Astrocyte (in vitro differentiated cells and primary cell): ENCODE measurements at places on chromosomes 6 and 20.

DNA sequence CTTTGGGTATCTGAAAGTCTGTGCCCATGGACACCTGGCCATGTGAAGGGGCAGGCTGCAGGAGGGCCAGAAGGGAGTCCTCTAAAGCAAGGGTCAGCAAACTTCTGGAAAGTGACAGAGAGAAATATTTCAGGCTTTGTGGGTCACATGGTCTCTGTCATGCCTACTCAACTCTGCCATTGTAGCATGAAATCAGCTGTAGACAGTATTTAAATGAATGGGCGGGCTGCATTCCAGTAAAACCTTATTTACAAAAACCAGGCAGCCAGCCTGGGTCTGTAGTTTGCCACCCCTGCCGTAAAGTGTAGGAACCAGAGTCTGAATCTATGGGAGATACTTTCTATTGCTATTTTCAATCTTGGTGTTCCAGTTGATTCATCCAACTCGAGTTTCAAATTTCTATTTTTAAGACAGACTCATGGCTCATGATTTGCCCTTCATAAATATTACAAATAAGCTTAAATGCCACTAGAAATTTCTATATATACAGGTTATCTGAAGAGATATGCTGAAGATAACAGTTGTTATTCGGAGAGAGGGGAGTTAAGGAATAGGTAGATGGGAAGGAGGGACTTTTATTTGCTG, 19.0 kb upstream of the ADGRF4 start:
- no peak for DNase-seq

- DNase-seq = no peak
These were observed 33.7 kb upstream of the CCND3 start for GRCh38 chr6:41975276-41975675.

DNA sequence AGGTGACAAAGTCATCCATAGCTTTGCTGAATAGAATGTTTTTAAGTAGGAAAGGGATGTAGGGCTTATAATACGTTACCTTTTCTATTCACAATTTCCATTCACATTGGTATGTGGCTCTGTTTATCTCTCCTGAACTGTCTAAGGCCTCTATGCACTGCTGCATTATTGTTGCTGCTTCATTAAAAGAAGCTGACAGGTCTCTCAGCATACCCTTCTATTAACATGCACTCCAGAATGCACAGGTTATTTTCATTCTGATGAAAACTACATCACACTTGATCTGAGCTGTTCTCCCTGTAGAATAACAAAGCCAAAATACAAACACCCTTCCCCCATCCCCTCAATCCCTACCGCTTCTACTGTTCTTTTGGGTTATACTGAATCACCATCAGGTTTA, 399.3 kb downstream of the TBC1D32 start:
- no peak for DNase-seq

DNA sequence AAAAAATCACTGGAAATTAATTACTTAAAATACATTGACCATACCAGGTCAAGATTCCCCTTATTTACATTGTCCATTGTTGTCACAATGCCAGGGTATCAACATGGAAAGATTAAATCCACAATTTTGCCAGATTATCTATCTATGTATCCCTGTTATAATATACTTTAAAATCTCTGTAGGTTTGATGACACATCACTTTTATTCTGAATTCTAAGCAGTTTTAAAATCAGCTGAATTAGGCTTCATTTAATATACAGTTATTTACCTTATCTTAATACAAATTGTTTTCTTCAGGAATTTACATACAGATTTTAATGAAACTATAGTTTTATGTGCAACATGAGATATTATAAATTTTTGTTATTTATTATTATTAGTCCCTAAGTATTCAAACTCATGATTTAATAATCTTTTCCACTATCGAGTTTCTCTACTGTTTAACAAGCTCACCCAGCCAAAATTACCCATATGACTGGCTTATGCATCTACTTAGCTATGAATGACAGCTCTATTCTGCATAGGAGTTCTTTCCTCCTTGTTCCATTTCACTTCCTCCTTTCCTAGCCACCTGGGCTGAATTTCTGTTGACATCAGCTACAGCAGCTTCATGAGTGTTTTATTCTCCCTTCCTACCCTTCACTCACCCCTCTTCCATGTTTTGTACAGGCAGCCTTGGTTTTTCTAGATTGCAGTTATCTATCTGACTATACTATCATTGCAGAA, 654.2 kb upstream of the MAP3K7 start:
- DNase-seq = no peak

DNA sequence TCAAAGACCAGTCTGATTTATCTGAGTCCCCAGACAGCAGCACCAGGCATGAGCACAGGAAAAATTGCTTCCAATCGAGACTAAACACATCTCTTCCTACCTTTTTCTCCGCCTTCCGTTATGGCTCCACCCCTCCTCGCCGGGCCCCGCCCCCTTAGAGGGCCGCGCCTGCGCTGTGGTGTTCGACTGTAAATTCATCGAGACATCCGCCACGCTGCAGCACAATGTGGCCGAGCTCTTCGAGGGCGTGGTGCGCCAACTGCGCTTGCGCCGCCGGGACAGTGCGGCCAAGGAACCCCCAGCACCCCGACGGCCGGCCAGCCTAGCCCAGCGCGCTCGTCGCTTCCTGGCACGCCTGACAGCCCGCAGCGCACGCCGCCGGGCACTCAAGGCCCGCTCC, 8.9 kb downstream of the REM1 start:
- DNase-seq = no peak

DNA sequence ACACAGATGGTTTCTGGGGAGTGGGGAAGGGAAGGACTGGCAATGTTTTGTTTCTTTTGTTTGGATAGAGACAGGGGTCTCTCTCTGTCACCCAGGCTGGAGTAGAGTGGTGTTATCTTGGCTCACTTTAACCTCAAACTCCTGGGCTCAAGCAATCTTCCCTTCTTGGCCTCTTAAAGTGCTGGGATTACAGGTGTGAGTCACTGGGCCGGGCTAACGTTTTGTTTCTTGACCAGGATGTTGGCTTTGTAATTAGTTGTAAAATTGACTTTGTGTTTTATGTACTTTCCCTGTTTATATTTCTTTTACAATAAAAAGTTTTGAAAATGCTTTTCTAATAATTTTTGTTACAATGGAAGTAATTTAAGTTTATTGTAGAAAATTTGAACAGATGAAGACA, 10.9 kb downstream of the SPATS1 start:
- no peak for DNase-seq

DNA sequence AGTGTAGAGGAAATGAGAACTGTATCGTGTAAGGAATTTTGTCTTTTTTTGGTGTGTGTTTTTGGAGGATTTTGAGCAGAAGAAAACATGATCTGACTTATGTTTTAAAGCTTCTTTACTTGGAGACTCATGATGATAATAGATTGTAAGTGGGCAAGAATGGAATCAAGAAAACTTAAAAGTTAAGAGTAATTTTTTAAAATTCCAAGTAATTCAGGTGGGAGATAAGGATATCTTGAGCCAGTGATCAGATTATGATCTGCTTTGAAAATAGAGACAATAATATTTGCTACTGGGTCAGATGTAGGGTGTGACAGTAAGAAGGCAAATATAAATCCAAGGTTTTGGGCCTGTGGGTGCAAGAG, 734 bp downstream of the ZSCAN26 start:
- no peak for DNase-seq

DNA sequence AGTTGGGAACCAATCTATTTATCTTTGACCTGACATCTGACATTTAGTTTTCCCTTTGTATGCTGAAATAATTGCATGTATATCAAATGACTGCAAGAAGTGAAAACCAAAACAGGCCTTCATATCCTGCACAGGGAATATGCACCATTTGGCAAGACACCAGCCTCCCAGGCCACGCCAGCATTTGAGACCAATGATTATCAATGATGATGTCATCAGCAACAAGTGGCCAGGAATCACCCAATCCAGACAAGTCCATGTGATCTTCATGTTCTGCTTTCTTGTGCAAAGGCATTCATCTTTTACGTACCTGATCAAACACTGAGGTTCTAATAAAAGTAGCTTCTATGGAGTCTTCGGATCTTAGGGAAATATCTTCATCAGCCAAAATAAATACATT, 107.4 kb upstream of the TENT5A start:
- peak; percentile 31 for DNase-seq

- no peak for DNase-seq
These were observed 175.1 kb downstream of the COL19A1 start for GRCh38 chr6:70041411-70041810.

GRCh38 chr6:121491576-121491975, 56.1 kb downstream of the GJA1 start:
- peak; percentile 36 for DNase-seq

GRCh38 chr6:143299253-143300166, 151.0 kb downstream of the ADAT2 start:
- no peak for DNase-seq

- DNase-seq = peak; percentile 14
These were observed 14.2 kb downstream of the PAX1 start for GRCh38 chr20:21719592-21720214.

DNA sequence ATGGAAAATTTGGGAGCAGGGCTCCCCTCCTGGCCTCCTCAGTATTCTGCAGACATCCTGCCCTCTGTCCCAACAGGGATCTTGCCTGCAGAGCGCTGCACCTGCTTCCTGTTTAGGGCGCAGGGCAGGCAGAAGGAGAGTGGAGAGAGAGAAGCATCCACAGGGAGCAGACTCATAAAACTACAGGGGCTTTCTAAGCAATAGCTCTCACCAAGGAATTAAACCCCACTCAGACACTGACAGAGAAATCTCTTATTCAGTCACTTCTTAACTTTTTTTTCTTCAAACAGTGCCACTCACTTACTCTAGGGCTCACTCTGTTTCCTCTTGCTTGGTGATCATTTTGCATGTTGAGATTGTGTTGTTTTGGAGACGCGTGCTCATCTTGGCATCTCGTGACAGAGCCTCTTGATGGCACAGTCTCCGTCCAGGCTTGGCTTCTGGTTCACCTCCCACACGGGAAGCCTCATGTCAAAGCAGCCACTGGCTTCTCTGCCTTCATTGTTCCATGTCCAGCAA, 153.1 kb upstream of the INSM1 start:
- no peak for DNase-seq

GRCh38 chr6:39929733-39930461, 4.4 kb downstream of the MOCS1 start:
- DNase-seq = no peak

DNA sequence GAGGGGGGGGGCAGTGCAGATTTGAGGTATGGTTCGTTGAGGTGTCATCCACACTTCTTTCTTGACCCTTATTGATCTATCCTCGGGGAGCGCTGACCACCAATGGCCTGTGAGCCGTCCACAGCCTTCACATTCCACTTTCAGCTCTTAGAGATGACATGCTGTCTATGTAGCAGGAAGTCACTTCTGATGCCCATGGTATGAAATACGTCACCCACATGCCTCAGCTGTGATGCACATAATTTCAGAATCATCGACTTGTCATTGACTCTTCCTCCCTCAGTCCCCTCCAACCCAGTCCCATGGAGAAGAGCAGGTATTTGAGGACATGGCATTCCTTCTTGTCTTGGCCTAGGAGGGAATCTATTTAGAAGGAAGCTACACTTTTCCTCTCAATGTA, 4.7 kb upstream of the ADGRF5 start:
- DNase-seq = peak; percentile 75

- peak; percentile 4 for DNase-seq
These were observed 25.0 kb upstream of the FAM217A start for GRCh38 chr6:4103929-4104328.

DNA sequence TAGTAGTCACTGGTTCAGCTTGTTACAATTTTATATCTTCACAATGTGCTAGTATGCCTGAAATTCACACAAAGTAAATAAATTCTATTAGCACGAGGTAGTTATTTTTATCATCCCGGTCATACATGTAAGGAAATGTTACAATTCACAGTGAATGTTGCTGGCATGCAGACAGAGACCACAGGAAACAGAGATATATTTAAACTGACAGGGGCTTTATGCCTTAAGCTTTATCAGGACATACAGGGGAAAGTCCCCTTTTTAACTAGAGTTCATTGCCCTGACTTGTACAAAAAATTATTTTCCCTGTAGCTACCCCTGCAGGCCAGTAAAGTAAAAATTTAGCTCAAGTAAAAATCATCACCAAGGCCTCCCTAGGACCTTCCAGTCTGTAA, 712.0 kb upstream of the NRSN1 start:
- peak; percentile 86 for DNase-seq

GRCh38 chr6:139846538-139847456, 472.3 kb upstream of the CITED2 start:
- DNase-seq = no peak

DNA sequence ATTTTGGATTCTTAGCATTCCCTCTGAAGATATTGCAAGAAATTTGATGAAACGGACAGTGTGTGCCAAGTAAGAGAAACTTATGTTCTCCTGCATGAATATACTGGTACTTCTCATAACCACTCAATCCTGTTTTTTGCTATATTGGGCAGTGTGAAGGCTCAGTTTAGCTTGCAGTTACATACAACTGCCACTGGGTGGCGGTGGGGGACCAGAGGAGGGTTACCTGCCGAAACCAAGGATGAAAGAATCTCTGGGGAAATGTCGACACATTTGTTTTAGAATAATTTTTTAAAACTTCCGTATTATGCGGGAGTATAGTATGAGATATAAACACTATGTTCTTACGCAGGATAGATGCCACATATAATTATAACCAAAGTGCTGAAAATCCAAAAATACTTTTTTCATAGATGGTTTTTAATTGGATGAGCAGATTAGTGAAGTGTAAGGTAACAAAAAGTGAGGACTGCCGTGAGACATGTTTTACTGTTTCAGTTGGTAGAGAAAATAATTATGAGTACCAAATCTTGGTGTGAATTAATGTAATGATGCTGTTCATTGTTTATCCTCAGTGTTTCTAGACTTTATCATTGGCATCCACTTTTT, 9.7 kb downstream of the TRMT11 start:
- DNase-seq = peak; percentile 23

DNA sequence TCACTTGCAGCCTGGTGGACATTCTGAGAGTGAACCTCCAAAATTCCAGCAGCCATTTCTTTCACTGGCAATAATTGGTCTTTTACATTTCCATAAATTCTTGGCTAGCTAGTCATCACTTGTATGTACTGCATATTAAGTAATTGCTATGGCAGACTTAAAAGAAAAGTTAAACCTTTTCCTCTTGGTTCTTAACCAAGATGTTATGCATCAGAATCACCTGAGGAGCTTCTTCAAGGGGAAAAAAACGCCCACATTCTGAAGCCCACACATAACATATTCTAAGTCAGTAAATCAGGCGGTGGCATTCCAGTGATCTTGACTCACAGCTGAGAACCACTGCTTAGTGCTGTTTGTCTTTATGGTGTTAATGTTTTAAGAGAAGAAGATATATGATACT, 37.0 kb downstream of the CDC40 start:
- DNase-seq = peak; percentile 57

GRCh38 chr20:408843-409696, 971 bp downstream of the RBCK1 start:
- no peak for DNase-seq

DNA sequence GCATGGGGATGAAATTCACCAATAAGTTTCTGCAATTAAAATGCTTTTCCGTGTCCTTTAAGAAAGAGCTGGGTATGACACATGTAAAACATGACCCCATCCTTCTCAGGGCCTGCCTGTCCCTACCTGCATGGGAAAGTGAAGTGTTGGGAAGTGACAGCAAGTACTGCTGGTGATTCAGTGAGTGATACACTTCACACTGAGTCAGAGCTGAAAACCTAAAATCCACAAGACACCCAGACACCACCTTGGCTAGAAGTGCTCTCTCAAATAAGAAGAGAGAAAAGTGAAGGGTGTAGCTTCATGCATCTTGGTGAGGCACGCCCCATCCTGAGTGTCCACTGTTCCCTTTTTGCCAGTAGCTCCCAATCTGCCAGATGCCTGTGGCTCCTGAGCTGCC, 3.3 kb downstream of the RAB22A start:
- DNase-seq = no peak

- no peak for DNase-seq
These were observed 35.6 kb downstream of the ADGRF4 start for GRCh38 chr6:47733879-47734558.
